Activated CD8-positive, alpha-beta T cell treated with anti-CD3 and anti-CD28 coated beads, Interleukin-2, amount 10 ng/mL, durations not matched to agents 7 days and 5 days (primary cell): ENCODE measurements at places on chromosomes 13 and 19. TPM values are rescaled to one million over a fixed set of nuclear protein-coding genes. Genes with fewer than 3 reads are reported as not detected.
A peak's percentile ranks its signal among the peaks of the same experiment; 100 is the strongest.

The B3GNT8 gene
- total RNA-seq, result 5.2 TPM

- no peaks in the 10 kb centered on the region for H3K27me3 ChIP-seq
- DNase-seq, result no peak
- H3K4me3 ChIP-seq, result no peak overlapping the region
- H3K27ac ChIP-seq, result no peak overlapping the region
- peaks cover 8% of the 10 kb centered on the region for H3K4me1 ChIP-seq
- H3K36me3 ChIP-seq, result peaks cover 61% of the 10 kb centered on the region
These were observed 10.7 kb downstream of the ERCC5 start for GRCh38 chr13:102856557-102856956.

The LRFN3 gene
- 9.8 TPM for total RNA-seq

The MAP1S gene
- total RNA-seq, result 83.8 TPM

GRCh38 chr13:27922883-27923612, 3.2 kb downstream of the PDX1 start:
- no peak for DNase-seq
- peaks cover 82% of the 10 kb centered on the region for H3K27me3 ChIP-seq
- H3K4me3 ChIP-seq, result peak overlapping the region; percentile 20
- H3K36me3 ChIP-seq, result peaks cover 8% of the 10 kb centered on the region

- no peak for DNase-seq
- H3K27me3 ChIP-seq, result no peaks in the 10 kb centered on the region
- H3K36me3 ChIP-seq, result peaks cover 4% of the 10 kb centered on the region
- H3K4me1 ChIP-seq, result no peaks in the 10 kb centered on the region
- H3K4me3 ChIP-seq, result no peak overlapping the region
These were observed 1478.3 kb downstream of the UQCRFS1 start for GRCh38 chr19:27734496-27735220.

The VSIG10L gene
- 2.0 TPM for total RNA-seq

The PRR19 gene
- 0.44 TPM for total RNA-seq

GRCh38 chr19:18137657-18138339, 15.2 kb upstream of the PIK3R2 start:
- no peaks in the 10 kb centered on the region for H3K4me1 ChIP-seq
- H3K36me3 ChIP-seq, result peaks cover 33% of the 10 kb centered on the region
- no peaks in the 10 kb centered on the region for H3K27me3 ChIP-seq
- H3K27ac ChIP-seq, result no peak overlapping the region

DNA sequence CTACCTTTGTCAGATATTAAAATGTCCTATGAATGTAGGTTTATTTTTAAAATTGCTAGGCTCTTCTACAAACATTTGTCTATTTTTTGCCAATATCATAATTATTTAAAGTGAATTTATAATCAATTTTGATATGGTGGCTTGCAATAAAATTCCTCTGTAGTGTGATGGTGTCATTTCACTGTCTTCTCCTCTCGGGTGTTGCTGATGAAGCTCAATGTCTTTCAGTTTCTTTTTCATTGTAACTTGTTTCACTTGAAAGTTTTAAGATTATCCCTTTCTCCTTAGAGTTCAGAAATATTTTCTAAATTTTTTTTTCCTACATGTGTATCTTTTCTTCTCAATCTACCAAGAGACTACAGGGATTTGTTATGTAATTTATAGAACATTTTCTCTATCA, 267.1 kb upstream of the EDNRB start:
- peaks cover 2% of the 10 kb centered on the region for H3K27me3 ChIP-seq
- H3K4me3 ChIP-seq, result no peak overlapping the region
- no peak for DNase-seq
- H3K36me3 ChIP-seq, result no peaks in the 10 kb centered on the region

DNA sequence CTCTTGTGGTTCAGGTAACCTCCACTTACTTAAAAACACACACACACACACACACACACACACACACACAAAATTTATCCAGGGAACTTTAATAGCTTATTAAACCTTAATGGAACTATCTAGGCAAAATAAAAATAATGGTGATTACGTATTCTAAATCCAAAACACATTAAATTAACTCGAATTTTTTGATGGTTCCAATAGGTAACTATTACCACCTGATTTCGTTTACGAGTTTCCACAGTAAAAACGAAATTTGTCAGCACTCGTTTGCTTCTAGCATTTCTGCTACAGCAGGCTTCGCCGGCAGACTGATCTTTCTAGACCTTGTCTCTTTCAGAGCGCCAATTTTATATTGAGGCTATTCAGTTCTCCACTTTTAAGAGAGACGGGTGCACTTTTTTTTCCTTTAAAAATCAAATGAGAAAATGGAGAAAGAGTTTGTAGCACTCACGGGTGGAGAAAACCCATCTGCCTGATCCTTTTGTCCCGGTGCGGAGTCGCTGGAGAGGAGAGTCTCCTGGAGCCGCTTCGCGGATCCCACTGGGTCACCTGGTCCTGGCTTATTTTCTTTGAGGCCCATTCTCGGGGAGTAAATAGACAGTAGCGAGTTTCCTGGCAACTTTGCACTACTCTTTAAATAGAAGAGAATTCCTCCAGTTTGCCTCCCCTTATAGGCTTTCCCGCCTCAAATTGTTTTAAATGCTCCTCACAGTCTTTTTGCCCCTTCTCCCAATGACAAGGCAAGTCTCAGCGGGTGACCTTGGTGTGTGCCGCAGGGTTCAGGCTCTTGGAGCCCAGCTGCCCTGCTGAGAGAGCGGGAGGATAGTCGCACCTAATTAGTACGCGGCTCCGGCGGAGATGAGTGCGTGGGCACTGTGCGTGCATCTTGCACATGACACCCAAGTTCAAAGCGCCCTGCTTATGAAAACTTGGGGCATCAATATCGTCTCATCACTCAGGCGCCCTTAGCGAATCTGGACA, 117.0 kb downstream of the KCNRG start:
- H3K4me1 ChIP-seq, result peaks cover 52% of the 10 kb centered on the region
- H3K27ac ChIP-seq, result no peak overlapping the region
- peaks cover 5% of the 10 kb centered on the region for H3K36me3 ChIP-seq
- peaks cover 71% of the 10 kb centered on the region for H3K27me3 ChIP-seq
- no peak for DNase-seq

The ZNF211 gene
- total RNA-seq, result 13.6 TPM

The IZUMO2 gene
- not detected for total RNA-seq

DNA sequence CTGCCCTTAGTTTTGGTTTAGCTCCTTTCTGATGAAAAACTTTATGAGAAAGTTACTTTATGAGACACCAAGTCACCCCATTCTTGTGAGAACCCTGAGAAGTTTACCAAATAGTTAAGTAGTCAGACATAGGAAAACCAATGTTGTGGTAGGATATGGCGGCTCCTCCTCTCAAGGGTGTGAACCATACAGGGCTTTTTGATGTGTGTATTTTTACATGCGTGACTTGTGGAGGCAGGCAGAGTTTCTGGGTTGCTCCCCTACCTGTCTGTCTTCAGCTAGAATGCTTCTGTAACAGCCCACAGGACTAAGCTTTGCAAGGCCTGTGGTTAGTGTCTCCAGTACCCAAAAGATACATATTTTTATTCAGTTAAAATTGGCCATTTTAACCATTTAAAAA, 18.3 kb downstream of the UBAC2 start:
- peaks cover 87% of the 10 kb centered on the region for H3K4me1 ChIP-seq
- peak; percentile 84 for DNase-seq
- peaks cover 37% of the 10 kb centered on the region for H3K36me3 ChIP-seq

The CPAMD8 gene
- total RNA-seq, result 0.11 TPM

The F2RL3 gene
- total RNA-seq, result 0.34 TPM

DNA sequence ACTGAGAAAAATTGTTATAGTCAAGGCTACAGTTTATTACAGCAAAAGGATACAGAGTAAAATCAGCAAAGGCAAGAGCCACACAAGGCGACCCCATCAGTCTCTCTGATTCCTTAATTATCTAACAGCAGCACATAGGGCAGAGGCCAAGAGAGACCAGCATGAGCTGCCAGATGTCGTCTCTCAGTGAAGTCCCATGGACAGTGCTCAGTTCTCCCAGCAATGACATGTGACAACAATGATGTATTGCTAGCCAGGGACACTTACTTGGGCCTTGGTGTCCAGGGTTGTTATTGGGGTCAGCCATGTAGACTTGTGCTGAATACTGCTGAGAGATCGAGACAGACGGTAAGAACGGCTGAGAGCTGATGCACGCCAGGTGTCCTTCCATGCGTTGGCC, 22.3 kb downstream of the ZSWIM9 start:
- peaks cover 33% of the 10 kb centered on the region for H3K36me3 ChIP-seq
- H3K27me3 ChIP-seq, result no peaks in the 10 kb centered on the region
- H3K27ac ChIP-seq, result no peak overlapping the region
- no peak for DNase-seq
- H3K4me1 ChIP-seq, result peaks cover 7% of the 10 kb centered on the region
- H3K4me3 ChIP-seq, result no peak overlapping the region

DNA sequence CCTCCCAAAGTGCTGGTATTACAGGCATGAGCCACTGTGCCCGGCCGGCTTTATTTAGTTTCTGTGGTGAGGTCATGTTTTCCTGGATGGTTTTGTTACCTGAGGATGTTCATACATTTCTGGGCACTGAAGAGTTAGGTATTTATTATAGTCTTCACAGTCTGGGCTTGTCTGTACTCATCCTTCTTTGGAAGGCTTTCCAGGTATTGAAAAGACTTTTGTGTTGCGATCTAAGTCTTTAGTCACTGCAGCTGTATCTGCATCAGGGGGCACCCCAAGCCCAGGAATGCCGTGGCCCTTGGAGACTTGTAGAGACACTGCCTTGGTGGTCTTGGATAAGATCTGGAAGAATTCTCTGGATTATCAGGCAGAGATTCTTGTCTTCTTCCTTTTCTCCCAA, 12.8 kb downstream of the BLOC1S3 start:
- H3K27me3 ChIP-seq, result peaks cover 2% of the 10 kb centered on the region
- DNase-seq, result no peak
- no peak overlapping the region for H3K4me3 ChIP-seq
- H3K27ac ChIP-seq, result no peak overlapping the region
- no peaks in the 10 kb centered on the region for H3K36me3 ChIP-seq

The CYP2F1 gene
- total RNA-seq, result not detected

GRCh38 chr13:29434217-29434945, 161.1 kb downstream of the SLC7A1 start:
- H3K27me3 ChIP-seq, result peaks cover 18% of the 10 kb centered on the region
- DNase-seq, result no peak
- H3K4me3 ChIP-seq, result no peak overlapping the region
- no peak overlapping the region for H3K27ac ChIP-seq

GRCh38 chr13:28574617-28575142, 79.8 kb upstream of the FLT1 start:
- no peak overlapping the region for H3K27ac ChIP-seq
- H3K4me3 ChIP-seq, result no peak overlapping the region
- peak; percentile 22 for DNase-seq
- no peaks in the 10 kb centered on the region for H3K36me3 ChIP-seq
- H3K27me3 ChIP-seq, result peaks cover 7% of the 10 kb centered on the region

GRCh38 chr13:103328899-103329298, 262.7 kb upstream of the SLC10A2 start:
- no peak for DNase-seq
- no peaks in the 10 kb centered on the region for H3K4me1 ChIP-seq
- H3K4me3 ChIP-seq, result no peak overlapping the region
- H3K27ac ChIP-seq, result no peak overlapping the region
